Upper lobe of left lung (tissue), 6 donors: ENCODE measurements at places on chromosomes 1 and 21. TPM values are rescaled to one million over a fixed set of nuclear protein-coding genes. Genes with fewer than 3 reads are reported as not detected.

The NR1I3 gene
- not detected for total RNA-seq

The TMEM52 gene
- 1.8 TPM for total RNA-seq

- no peak for DNase-seq
Measured at GRCh38 chr1:39427912-39428311, 63.5 kb upstream of the BMP8A start.

DNA sequence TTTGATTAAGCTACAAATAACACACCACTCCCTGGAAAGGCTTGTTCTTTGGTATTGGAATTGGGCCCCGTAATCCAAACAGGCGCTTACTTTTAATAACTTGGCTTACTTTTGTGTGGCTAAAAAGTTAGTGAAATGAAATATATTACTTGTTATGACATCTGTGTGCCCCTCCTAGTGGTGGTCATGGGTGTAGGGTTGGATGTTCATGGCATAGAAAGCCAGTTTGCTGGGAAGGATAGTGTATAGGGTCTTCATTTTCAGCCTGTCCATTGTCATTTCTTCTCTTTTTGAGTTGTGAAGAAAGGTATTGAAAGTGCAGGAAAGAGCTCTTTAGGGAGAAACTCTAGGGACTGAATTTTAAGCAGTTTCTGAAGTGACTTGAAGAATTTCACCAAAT is 5.9 kb downstream of the CDC14A start:
- no peak for DNase-seq

DNA sequence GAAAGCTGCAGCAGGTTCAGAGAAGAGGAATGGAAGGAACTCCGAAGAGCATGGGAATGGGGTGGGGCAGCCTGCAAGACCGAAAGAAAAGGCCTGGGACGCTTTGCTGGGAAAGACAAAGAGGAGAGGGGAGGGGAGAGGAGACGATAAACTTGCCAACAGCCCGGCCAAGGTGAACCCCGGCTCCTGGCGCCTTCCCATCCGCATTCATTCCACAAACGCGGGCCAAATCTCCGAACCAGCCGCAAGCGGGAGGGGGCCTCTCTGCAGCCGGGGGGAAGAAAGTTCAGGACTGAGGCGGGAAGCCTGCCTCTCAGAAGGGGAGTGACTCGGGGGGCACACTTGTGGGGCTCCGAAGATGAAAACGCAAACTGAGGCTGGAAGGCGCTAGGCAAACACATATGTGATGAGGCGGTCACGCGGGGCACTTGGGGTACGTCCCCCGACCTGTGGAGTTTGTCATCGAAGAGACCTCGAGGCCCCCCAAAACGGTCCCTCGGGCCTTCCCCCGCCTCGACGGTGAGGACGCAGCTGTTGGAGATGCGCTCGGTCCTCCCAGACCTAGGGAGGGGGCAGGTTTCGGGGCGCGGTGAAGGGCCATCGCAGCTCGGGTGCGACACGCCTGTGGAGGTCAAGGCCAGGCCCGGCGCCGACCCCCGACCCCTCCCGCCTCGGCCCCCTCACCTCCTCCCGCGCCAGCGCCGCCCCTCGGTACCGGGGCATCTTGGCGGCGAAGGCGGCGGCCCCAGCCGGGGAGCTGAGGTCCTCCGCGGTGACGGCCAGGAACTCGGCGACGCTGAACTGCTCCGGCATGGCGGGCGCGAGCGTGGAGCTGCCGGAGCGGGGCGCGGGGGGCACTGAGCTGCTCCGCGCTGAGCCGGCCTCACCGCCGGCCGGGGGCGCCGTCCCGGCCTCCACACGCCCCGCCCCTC is at the start of gene ASAP3:
Gene ASAP3 (minus strand): TSS at position 859 of the 932 bp plus-strand sequence. CDS start 46 bp downstream, at position 813.
- DNase-seq = no peak

GRCh38 chr1:78153092-78153736 is 107.4 kb downstream of the GIPC2 start:
- DNase-seq = no peak
